ENCODE measurements at places on chromosomes 1 and 21.

- DNase-seq, result no peak
These were observed 125.4 kb downstream of the FOXD2 start for GRCh38 chr1:47563201-47563600.

- no peak for DNase-seq
These were observed 135.3 kb downstream of the KAZN start for GRCh38 chr1:14733779-14734140.

DNA sequence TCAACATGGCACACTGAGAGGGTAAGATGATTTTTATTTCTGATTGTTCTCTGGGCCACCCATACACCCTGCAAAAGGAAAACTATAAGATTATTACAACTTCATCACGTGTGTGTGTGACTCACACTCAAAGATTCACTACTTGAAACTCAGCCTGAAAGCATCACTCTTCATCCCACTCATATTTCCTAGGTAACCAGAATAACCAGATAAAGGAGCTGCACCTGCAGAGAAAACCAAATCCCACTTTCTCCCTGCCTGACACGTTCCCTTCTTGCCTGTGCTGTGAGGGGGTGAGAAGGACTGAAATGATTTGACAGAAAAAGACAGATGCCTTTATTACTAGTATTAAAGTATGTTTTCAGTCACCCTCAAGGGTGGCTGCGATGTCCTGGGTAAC is 131.6 kb downstream of the TGFBR3 start:
- DNase-seq, result no peak

GRCh38 chr1:9731051-9731537 is 79.6 kb downstream of the PIK3CD start:
- no peak for DNase-seq

DNA sequence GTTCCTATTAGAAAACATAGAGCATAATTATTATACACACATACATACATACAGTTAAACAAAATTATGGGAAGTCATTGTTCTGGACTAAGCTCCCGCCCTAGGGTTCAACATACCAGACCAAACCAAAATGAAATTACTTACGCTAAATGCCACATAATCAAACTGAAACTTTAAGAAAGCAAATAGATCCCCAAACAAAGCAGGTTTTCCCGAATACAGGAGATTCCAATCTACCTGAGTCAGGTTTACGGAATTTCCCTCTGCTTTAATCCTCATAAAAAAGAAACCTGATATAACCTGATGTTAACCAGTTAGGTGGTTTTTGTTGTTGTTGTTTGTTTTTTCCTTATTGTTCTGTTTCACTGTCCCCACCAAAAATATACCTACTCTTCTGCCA is 1886.9 kb downstream of the NCAM2 start:
- peak; percentile 14 for DNase-seq

GRCh38 chr21:14548779-14549178 is 2.7 kb upstream of the SAMSN1 start:
- DNase-seq, result no peak

DNA sequence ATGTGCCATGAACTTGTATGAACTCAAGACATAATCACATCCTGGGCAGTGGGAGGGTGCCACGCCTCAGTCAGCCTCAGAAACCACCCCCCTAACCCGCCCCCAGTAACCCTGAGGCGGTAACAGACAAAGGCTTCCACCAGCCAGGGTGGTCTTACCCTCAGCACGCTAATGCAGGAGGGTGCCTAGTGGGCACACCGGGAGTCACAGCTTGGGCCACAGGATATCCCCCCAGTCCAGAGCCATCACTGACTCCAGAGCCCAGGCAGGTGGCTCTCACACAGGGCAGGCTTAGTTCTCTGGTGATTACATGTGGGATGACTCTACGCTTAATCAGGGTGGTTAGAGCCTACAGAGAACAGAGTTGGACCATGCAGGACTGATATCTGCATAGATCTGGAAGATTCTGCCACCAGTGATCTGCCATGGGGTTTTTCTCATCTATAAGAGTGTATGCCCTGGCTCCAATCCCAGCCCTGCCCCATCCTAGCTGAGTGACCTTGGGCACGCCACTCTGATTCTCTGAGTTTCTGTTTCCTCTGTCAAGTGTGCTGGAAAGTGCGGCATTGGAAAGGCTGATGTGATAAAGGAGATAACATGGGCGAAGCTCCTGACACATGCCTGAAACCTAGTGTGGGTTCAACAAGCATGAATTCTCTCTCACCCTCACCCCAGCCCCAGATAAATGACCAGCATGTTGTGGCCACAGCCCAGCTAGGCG is 27.3 kb downstream of the OPTC start:
- no peak for DNase-seq
